ENCODE measurements at places on chromosomes 5 and 9.

GRCh38 chr5:80067016-80067415 lies 31.9 kb downstream of the THBS4 start:
- no peak for DNase-seq

GRCh38 chr9:84711936-84712335 lies 42.4 kb downstream of the NTRK2 start:
- DNase-seq: no peak

GRCh38 chr5:160547872-160548271 lies 126.2 kb downstream of the PTTG1 start:
- no peak for DNase-seq

GRCh38 chr5:134437847-134438581 lies 26.3 kb upstream of the CDKN2AIPNL start:
- no peak for DNase-seq

GRCh38 chr5:125311743-125312142 lies 565.3 kb upstream of the ZNF608 start:
- no peak for DNase-seq

DNA sequence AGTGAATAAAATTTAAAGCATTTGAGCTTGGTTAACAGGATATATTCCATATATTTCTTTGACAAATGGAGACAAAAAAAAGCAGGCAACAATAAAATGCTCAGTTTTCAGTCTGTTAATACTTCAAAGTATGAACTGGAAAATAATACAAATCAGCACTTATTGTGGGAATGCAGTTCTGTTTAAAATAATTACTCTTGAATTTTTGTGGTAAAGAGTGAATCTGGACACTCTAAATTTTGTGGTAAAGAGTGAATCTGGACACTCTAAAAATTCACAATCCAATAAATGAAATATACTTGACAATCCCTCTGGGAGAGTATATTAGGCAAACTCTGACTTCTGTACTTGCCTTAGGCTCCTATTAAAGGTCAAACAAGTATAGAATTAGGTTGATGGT lies 141.9 kb upstream of the RASA1 start:
- DNase-seq: no peak

DNA sequence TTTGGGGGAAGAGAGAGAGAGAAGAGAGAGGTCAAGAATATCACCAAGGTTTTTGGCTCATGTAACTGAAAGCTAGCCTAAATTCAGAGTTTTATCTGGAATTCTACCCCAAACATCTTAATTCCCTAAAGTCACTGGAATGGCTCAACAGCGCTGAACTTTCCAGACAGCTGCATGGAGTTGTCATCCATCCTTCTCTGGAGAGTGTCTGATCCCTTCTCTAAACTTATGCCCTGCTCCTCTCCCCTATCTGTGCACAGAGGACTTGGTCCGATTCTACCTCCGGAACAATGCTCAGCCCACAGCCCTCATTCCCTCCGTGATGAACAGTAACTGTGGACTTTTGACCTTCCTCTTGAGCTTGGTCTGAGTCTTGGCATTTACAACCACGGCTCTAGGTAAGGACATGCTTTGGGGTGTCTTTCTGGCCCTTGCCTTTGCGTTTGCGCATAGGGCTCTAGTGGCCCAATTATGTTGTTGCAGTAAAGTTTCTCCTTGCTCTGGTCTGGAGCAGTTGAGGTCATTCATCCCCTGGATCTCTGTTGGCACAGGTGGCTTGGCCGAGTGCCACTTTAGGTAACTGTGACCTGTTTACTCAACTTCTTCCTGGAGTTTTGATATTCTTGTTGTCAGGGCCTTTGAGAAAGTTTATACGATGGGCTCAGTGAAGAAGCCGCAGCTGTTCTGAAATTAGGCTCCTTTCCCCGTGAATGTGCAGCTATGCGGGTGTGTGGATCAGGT lies 18.3 kb upstream of the CD180 start:
- no peak for DNase-seq

- DNase-seq: no peak
Measured at GRCh38 chr9:127846443-127847177, 7.8 kb downstream of the ENG start.

DNA sequence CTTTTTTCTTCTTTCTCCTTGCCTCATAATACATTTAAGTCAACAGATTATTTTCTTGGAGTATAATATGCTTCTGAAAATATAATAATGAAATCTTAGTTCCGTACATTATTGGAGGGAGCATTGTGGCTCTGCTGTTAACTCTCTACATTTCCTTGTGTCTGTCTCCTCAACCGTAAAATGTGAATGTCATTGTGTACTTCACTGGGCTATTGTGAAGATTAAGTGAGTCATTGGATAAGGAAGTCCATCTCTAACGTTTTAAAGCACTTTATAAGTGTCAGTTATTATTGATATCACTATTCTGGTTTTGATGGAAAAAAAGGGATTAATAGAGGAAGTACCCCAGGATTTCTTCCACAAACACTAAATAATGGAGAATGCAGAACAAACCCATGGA lies 304.5 kb upstream of the RFX3 start:
- DNase-seq: no peak

DNA sequence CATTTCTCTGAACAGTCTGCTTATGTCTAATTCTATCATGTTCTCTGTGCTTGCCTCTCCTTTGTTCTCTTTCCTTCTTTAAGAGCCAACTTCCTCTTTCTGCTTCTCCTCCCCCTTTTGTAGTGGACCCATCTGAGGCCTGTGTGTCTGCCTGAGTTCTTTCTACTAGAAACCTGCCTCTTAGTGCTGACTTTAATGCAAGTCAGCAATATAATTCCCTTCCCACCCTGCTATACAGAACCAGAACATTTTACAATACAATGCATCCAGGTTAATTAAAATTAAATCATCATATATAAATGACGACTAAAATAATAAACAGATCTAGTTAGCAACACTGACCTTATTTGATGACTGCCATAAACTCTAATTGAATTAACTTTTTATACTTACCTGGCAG lies 82.6 kb upstream of the GAS1 start:
- DNase-seq: no peak

DNA sequence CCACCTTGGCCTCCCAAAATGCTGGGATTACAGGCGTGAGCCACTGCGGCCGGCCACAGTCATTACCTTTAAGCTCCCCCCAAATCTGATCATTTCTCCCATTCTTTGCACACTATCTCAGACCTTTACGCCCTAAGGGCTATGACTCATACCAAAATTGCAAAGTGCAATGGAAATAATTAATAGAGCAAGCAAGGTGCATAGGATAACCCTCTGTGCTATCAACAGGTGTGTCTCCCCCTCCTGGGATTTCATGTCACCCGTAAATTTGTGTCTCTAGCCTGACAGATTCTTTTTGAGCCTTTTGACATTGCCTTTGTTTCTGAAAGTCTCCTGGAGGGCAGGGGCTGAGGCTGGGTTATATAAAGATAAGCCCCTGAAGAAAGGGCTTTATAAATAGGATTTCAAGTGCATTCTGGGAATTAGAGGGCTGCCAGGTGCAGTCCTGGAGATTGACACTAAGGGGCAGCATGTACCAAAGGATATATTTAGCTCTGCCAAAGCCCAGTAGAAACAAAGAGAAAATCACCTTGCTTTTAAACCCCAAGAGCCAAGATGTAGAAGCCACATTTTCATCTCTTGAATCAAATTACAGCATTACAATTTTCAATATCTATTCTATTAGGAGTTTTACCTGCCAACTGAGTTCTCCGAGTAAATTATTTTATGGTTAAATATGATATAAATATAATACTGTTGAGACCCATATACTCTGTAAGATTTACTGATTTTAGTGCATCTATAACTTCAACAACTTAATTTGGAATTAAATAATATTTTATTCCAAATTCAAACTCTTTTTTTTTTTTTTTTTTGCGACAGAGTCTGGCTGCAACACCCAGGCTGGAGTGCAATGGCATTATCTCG lies 18.2 kb downstream of the S100Z start:
- DNase-seq: peak; percentile 54

GRCh38 chr9:127399736-127400269 lies 2.8 kb downstream of the SLC2A8 start:
- DNase-seq: no peak

- no peak for DNase-seq
Measured at GRCh38 chr9:120235081-120235480, 344.9 kb downstream of the CDK5RAP2 start.

DNA sequence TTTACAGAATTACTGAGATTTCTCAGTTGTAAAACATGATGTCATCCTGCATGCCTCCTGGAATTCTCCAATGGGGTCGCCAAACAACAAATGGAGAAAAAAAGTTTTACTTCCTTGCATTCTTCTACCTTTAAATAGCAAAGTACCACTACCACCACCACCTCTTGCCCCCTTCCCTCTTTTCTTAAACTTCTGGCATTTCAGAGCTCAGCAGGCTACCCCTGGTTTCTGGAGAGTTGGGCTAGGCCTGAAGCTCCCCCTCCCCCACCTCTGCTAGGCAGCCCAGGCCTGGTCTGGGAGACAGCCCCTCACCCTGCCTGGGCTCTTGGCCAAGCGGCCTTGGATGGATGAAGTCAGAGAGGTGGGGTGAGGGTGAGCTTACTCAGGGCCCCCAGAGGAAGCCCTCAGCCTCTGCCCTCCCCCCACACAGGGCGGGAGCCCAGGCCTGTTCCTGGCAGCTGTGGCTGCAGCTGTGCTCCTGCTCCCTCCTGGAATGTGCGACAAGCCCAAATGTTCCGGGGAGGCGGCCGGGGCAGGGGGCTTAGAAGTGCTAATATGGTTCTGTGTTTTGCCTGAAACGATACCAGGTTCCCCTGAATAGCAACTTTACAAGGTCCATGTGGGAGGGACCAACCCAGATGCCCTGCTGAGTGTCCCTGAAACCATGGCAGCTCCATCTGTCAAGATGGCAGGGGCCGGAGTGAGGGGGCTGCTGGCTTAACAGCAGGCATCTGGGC lies 6.0 kb upstream of the CCIN start:
- DNase-seq: no peak

DNA sequence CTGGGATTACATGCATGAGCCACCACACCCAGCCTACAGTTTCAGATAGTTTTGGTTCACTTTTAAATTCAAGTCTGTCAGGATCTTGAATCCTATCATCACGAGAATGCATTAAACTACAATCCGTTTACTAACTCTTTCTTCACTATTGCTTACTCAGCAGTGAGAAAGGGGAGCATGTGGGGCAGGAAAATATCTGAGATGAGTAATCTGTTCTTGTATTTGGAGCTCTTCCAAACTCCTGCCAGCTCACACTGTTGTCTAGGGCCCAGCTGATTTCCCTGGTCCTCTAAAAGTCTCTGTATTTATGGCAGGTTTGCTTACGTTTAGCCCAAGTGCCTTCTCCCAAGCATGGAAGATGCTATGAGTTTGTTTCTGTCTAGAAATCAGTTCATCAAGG lies 152.2 kb downstream of the FGF18 start:
- no peak for DNase-seq

GRCh38 chr9:90815944-90816357 lies 14.3 kb downstream of the SYK start:
- no peak for DNase-seq

DNA sequence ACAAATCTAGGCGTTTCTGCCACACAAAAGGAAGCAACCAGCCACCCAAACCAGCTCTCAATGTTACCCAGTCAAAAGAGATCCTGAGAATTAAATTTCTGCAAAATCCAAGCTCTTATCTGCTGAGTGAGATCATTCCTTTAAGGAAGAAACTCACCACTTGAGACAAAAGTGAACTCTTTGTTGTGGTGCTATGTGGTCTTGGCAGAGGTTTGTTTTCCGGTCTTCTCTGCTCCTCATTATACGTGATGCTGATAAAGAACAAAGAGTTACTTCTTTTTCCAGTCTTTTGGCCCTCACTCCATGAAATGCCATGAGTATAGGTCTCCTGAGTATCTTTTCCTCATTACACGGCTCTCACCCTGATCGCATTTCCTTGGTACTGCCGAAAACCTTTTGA lies 82.1 kb downstream of the PRKACG start:
- DNase-seq: no peak

DNA sequence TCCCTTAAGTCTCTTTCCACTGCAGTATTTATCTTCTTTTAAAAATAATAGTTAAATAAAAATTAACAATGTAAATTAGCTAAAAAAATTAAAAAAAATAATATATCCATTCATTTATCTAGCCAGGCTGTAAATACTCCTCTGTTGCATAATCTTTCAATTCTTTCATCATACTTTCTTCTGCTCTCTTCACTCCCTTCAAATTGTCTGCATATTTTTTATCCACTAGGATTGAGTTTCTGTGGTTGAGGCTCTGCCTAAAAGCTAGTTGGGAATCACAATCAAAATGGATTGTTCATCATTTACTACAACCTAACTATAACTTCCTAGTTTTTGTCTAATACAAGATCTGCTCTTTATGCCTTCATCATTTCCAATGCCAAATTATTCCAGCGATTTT lies 182.2 kb downstream of the PDE4D start:
- DNase-seq: no peak

DNA sequence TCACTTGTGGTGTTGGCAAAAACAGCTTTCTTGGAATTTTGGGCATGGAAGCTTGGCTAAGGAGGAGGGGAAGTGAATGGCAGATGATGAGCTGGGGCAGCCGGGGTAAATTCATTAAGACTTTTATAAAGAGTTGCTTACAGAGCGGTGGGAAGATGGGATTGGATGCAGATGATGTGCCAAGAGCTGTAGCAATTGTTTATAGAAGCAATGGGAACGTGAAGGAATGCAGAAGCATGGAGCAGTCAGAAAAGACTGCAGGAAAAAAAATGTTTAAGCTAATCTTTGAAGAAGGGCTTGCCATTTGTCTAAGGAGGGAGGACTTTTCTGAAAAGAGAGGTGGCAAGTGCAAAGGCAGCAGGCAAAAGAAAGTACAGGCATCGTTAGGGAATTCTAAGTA lies 86.6 kb upstream of the SHISAL2B start:
- no peak for DNase-seq

DNA sequence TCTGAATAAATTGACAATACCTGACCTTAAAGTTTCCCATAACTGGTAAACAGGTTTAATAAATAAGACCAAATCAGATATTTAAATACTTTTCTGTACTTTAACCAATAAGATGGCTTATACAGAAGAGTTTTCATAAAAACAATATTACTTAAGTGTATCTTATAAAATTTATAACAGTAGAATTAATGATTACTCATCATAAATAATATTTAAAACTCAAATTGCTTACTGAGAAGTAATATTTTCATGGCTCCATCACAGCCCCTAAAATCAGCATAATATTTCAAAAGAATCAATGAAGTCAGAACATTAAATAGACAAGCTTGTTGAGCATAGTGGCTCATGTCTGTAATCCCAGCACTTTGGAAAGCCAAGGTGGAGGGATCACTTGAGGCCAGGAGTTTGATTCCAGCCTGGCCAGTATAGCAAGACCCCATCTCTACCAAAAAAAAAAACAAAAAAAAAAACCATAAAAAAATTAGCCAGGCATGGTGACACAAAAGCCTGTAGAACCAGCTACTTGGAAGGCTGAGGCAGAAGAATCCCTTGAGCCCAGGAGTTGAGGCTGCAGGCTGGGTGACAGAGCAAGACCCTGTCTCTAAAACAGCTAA lies 23.5 kb downstream of the HOMER1 start:
- no peak for DNase-seq

Data from activated CD8-positive, alpha-beta memory T cell treated with anti-CD3 and anti-CD28 coated beads, Interleukin-2, amount 50 U/mL, for 4 hours (primary cell).